ENCODE measurements at places on chromosomes 1 and 21.

DNA sequence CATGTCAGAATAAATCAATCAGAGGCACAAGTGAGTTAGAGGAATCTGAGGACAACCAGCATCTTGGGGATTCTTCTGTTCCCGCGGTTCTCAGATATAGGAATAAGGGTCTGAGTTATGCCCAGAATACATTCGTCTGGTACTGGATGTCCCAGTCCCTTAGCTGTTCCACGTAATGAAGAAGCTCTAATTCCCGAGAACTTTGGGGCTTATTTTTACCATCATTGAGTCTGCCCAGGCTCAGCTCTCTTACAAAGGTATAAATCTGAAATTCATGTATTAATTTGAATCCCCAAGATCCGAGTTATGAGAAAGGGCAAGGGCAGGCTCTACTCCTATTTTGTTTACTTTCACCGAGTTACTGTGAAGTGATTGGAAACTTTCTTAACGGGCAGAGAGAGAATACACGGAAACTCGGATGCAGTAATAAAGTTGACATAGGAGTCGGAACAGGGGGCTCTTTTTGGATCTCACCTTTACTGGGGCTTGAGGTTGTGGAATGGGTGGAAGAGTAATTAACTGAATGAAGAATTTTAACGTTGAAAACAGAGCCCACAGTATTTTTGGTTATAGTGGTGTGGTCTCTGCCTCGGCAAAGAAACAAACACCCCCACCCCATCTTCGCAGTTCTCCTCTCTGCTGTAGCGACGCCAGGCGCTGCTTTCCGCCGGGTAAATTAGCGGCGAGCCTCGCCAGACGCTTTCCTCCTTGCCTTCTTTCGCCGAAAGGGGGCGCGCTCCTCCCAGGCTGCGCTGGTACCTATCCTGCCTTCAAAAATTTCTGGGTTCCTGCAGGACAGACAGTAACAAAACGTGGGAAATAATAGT is 7.1 kb downstream of the PRRX1 start:
- DNase-seq, result no peak

DNA sequence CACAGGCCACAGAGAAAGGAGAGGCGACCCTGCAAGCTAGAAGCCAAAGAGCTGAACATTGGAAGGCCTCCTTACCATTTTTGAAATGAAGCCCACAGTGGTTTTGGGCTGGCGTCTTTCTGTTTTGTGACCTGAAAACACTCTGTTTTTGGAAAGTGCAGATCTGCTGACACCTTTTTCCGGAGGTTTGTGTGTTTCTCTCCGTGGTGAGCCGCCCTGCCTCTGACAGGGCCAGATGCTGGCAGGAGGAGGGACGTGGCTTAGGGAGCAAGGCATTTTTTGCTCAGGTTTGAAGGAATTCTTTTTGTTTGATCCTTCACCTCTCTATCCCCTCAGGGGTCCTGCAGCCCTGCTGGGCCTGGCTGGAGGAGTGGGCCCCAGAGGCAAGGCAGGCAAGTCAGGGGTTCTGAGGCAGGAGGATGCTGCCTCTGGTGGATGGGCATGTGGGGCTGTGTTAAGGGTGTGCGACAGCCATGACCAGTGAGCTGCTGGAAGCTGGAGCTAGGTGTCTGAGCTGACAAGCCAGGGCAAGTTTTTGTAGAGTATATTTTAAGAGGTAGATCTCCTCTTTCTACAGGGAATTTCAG is 133.8 kb downstream of the CAMTA1 start:
- no peak for DNase-seq

DNA sequence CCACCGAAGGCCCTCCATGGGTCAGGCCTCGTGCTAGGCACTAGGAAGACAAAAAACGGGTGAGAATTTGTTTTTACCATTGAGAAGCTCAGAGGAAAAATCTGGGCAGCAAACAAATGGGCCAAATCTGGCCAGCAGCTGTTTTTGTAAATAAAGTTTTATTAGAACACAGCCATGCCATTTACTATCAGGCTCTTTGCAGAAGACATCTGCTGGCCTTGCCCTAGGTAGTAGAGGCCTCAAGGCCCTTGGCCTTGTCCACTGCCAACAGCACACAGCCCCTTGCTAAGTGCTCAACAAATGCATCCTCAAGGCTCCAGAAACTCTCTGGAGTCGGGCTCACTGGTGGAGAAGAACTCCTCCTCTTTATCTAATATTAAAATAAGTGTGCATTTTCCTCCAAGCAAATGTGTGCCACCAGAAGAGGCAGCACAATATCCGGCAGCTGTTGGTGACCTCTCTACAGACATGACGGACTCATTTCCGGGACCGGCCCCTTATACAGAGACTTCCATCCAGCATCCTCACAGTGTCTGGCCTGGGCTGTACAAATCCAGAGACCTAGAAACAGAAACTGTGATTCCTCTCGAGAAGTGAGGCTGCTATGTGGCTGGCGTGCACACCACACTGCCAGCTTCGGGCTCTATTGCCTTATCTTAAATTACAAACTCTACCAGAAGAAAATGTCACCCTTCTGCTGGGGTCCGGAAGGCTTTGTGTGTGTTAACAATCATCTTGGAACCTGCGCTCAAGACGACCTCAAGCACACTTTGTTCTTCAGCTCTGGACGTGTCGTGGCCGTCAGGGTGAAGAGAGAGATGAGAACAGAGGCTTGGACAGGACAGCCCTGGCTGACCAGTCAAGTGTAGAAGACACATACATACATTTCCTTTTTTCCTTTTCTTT is 203.9 kb downstream of the TOMM20 start:
- DNase-seq, result no peak

- no peak for DNase-seq
Measured at GRCh38 chr1:48115835-48116234, 106.7 kb upstream of the SLC5A9 start.

DNA sequence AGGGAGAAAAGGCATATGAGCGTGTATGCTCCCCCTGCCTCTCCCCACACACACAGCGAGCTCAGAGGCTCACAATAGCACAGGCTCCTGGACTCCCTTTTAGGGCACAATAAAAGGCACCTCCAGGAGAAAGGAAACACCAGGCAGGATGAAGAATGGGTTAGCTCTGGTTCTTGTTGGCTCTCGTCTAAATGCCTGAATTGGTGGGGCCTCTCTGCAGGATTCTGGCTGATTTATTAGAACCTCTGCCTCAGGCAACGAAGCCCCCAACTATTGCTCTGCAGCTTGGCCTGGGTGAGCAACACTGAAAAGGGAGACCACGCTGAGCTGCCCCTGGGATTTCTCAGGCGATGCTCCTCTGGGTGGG is 590.9 kb upstream of the PLXNA2 start:
- DNase-seq, result no peak

GRCh38 chr1:43978551-43979260 is at the start of gene B4GALT2:
Gene B4GALT2 (plus strand): TSS chr1:43979210. CDS start chr1:43981161, 1,951 bp downstream.
- DNase-seq, result no peak

GRCh38 chr1:165527251-165528007 is 16.4 kb upstream of the LRRC52 start:
- DNase-seq, result no peak

GRCh38 chr1:104463126-104463697 is 713.5 kb downstream of the AMY1C start:
- DNase-seq, result no peak

DNA sequence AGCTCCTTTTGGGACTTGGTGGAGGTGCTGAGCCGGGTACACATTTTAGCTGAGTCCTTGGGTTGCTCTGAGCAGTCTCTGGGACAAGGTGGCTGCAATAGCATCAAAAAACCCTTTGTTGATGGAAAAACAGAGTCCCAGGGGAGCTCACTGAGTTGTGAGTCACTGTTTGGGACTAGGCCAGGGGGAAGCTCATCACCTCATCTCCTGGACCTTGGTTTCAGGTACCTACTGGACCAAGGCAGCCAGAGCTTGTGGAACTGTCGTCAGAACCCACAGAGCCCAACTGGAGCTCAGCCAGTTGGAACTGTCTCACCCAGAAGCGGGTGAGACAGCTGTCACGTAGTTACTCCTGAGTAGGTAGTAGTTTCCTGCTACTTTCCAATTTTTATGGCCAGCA is 146.7 kb downstream of the HLX start:
- no peak for DNase-seq

All from GDM1 (cell line).